ENCODE measurements at places on chromosomes 4 and X.

- DNase-seq, result no peak
These were observed 12.9 kb downstream of the TXK start for GRCh38 chr4:48121180-48121579.

DNA sequence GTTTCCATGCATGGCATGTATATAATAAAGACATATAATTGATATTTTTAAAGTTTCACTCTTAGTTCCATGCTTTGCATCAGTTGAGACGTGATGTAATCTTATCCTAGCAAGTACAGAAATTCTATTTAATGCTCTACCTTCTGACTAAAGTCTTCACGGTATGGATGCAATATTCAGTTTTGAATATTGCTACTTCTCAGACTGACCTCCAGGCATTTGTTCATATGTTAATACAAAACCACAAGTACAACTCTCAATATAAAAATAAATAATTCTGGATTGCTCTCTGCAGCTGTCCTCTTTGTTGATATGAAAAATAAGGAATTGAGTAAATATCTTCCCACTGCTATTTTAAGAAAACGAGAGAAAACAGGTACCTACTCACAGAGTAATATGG lies 309.8 kb upstream of the HAND2 start:
- DNase-seq, result no peak

GRCh38 chrX:1614927-1615326 lies at the start of gene ASMT:
Gene ASMT (plus strand): TSS chrX:1615059. CDS start chrX:1615200, 141 bp downstream.
- no peak for DNase-seq

DNA sequence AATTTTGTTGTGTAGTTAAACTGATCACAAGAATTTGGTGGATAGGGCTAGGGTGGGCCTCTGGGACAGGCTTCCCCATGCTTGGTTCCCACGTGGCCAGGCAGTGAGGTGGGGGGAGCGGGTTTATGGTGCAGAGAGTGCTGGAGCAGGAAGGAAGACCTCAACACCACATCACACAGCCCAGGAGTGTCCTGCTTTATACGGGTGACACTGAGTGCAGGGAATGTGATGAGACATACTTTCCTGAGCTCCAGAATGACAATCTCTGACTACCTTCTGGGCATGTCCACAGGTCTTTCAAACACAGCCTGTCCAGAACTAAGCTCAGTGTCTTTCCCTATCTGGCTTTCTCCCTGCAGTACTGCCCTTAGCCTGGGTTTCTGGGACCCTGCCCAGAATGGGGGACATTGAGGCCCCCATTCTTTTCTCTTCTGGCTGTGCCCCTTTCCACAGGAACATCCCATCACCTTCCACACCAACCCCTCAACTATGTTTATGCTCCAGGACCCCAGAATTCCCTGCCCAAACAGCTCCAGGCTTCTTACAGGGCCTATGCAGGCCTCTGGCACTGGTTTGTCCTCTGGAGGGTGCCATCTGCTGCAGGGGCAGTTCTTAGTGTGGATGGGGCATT lies 36.5 kb upstream of the RASL11B start:
- no peak for DNase-seq

- no peak for DNase-seq
These were observed 108.1 kb downstream of the RAPGEF2 start for GRCh38 chr4:159210975-159211374.

GRCh38 chrX:119573840-119574393 lies 446 bp upstream of the UBE2A start:
- peak; percentile 15 for DNase-seq

- peak; percentile 76 for DNase-seq
These were observed 829 bp downstream of the ELOVL6 start for GRCh38 chr4:110197529-110198042.

DNA sequence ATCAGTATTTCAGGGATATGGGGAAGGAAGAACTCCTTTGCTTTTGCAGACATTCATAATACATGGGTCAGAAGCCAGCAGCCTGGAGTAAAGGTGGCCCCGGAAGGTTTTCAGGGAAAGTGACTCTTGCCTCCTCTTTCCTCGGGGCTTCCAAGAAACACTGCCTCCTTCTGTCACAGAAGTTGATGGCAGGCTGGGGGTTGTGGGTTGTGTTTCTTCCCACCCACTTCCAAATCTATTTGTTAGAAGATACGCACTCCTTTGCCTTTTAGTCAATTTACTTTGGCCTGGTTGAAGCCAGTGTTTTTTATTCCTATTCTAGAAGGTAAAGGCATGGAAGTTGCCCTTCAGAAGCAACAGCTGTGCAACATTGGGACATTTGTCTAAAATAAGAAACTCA lies 19.7 kb downstream of the KIT start:
- no peak for DNase-seq

- DNase-seq, result no peak
These were observed 22.7 kb upstream of the YTHDC1 start for GRCh38 chr4:68372588-68372987.

DNA sequence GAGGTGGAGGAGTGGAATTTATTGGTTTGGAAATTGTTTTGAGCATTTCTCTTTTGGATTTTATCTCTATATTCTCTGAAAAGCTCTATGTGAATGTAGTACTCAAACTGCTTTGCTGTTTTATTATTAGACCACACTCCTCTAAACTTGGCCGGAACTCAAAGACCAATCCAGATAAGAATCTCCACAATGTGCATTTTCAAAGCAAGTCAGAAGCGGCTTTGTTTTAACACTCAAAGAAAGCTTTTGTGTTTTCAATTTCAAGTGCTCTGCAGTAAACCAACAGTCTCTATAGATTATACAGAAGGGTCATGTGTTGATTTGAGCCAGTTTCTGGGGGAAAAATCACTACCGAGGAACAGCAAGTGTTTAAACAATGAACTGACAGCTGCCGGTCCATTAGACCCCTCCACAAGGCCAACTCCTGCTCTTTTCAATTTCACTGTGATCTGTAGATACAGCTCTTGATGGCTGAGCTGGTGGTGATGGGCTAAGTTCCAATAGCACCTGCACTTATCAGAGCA lies 79.4 kb downstream of the FTHL17 start:
- DNase-seq, result peak; percentile 40

DNA sequence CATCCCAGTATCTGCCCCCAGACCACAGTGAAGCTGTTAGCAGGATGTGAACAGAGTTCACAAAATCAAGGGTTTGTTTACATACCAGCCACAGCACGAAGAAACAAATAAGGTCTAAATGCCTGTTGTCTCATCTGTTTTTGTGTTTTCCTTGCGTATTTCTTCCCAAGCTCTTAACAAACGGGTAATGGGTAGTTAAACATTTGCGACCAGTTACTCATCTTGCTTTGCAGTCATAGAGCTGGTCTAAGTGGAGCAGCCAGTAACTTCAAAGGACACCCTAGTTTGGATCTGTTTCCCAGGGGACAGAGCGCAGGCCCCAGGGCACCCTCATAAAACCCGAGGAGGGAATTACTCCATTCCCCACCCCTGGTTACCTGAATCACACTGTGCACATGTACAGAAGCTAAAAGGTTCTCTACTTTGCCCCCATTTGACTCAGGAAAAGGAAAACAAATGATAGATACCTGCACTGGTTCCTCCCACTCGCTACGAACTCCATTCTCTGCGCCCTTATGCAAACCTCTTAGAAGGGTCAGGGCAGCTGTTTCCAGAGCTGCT lies 68.8 kb downstream of the MAML3 start:
- no peak for DNase-seq

DNA sequence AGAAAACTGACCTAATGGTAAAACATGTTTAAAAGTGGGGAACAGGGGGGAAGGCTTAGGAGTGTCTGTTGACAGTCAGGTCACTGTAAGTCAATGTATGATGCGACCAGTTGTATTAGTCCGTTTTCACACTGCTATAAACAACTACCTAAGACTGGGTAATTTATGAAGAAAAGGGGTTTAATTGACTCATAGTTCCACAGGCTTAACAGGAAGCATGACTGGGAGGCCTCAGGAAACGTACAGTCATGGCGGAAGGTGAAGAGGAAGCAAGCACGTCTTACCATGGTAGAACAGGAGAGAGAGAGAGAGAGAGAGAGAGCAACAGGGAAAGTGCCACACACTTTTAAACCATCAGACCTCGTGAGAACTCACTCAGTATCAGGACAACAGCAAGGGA lies 13.0 kb upstream of the PLAC1 start:
- no peak for DNase-seq

DNA sequence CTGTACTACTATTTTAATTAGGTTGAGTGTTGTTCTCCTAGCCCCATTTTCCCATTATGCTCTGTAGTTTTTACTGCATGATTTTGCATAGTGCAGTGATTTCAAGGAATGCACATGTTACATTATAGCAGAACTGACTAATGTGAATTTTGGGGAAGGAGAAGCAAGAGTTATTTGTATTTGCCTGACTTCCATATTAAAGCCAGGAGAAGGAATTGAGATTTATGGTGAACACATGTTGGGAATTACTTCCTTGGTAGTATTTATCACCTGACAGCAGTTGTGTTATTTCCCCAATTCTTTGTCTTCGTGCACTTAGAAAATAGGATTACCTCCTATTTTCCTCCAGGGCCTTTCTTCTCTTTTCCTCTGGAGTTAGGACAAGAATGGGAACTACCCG lies 3.2 kb downstream of the TMEM144 start:
- DNase-seq, result no peak

DNA sequence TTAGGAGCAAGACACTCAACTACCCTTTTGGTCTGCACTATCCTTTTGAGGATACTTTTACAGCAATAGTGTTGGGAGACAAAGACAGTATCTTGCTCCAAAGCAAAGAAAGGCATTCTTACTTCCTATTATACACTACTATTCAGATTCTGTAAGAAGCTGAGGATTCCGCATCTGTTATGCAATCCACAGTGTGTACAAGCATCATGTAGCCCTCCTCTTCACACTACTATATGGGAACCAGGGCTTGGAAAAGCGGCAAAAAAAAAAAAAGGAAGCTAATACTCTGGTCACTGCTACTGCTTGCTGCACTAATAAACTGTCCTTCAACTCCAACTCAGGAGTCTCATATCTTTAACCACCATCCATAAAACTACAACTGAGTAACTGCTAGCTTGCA lies 59.1 kb downstream of the FBXW7 start:
- no peak for DNase-seq

DNA sequence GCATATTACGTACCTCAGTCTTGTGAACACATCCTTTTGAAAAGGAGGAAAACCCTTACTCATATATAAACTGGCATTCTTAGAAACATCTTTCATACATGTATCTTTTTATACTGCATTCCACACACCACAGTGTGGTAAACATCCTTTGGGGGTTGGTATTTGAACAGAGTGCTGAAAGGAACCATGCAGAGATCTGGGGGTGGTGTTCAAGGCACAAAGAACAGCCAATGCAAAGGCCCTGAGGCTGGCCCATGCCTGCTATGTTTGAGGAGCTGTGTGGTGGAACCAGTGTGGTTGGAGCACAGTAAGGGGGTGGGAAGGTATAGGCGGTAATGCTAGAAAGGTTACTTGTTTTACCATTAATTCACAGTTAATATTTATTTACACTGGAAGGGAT lies 2.0 kb downstream of the ELK1 start:
- DNase-seq, result no peak

DNA sequence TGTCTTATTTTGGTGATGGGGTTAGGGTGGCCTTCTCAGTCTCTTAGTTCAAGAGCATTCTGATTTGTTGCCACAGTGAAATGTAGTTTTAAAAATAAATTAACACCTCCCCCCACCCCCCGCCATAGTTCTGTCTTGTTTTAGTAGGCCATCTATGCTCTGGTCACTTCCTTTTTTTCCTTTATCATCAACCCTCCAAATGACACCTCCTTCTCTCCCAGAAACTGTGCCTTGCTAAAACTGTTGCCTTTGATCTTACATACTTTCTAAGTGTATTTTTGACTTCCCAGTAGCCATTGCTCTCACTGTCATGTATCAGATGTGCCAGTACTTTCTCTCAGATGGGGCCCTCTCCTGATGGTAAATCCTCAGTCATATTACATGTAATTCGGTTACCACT lies 14.5 kb upstream of the NDUFC1 start:
- no peak for DNase-seq

DNA sequence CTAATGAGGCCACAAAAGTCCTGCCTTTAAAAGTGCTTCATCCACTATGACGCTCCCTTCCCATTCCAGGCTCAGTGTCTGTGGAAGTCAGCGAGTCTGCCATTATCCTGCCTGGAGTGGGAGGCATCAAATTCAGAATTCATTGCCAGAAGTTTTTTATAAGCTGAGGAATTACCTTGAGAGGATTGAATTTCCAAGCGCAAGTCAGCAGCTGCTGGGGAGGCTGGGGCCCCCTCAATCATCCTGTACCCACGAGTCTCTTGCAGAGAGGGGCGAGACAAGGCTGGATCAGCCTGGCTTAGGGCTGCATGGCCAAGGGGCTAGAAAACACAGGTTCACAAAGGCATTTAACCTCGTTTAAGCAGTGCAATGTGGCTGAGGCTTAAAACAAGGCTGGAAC lies 170.5 kb upstream of the NOCT start:
- no peak for DNase-seq

GRCh38 chrX:102712216-102712966 lies at the start of gene GPRASP2:
Gene GPRASP2 (plus strand): TSS chrX:102712448. CDS start chrX:102714870, 2,422 bp downstream.
- DNase-seq, result no peak

GRCh38 chr4:6229671-6230501 lies 29.5 kb upstream of the JAKMIP1 start:
- no peak for DNase-seq

GRCh38 chr4:109953556-109953955 lies 40.9 kb downstream of the EGF start:
- no peak for DNase-seq

GRCh38 chr4:76772498-76773106 lies 125.3 kb downstream of the SOWAHB start:
- peak; percentile 35 for DNase-seq

- DNase-seq, result no peak
These were observed 575 bp downstream of the MAP7D2 start for GRCh38 chrX:20116087-20116576.

- DNase-seq, result no peak
These were observed 64.1 kb upstream of the MAD2L1 start for GRCh38 chr4:120130786-120131185.

- no peak for DNase-seq
These were observed 82.6 kb downstream of the FHDC1 start for GRCh38 chr4:153018684-153019083.

GRCh38 chr4:155675709-155676429 lies 9.2 kb downstream of the GUCY1A1 start:
- peak; percentile 88 for DNase-seq

DNA sequence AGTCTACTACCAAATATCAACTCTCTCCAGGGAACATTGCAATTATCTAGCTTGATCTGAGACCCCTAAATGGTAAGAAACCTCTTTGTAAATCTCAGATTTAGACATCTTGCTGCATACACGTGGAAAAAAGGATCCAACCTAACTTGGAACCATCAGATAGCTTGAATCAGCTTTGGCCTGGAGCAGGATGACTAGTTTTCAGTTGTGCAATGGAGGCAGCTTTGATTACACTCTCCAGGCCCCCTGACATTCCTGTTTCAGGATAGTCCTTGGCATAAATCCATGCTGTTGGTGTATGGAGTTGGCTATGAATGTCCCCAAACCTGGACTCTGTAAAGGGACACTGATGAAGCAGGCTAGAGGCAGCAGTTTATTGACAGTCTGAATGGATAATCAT lies 1061.9 kb upstream of the TENM3 start:
- DNase-seq, result no peak

- DNase-seq, result no peak
These were observed 102.2 kb downstream of the RBMX2 start for GRCh38 chrX:130504019-130504418.
